ENCODE measurements at places on chromosomes 5 and 9.

DNA sequence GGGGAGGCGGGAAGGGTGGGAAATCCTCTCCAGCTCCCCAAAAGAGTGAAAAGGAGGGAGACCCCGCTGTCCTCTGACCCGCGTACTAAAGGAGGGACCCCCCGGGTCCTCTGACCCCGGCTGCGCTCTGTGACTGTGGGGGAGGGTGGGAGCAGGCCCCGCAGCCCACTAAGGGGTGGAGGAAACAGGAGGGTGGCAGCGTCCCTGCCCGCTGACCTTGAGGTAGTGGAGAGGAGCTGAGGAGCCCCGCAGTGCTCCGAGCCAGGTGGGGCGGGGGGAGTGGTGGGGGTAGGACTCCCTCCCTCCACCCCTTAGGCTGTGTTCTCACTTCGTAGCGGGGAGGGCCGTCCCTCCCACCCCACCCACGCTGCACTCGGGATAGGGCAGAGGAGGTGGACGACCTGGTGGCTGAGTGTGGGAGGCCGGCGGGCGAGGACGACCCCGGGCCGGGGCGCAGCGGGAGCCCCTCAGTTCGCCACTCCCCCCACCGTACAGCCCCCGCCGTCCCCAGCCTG lies 449 bp upstream of the ADCY2 start:
- no peak for DNase-seq

- peak; percentile 96 for DNase-seq
These were observed 5.7 kb downstream of the TMC1 start for GRCh38 chr9:72526901-72527800.

DNA sequence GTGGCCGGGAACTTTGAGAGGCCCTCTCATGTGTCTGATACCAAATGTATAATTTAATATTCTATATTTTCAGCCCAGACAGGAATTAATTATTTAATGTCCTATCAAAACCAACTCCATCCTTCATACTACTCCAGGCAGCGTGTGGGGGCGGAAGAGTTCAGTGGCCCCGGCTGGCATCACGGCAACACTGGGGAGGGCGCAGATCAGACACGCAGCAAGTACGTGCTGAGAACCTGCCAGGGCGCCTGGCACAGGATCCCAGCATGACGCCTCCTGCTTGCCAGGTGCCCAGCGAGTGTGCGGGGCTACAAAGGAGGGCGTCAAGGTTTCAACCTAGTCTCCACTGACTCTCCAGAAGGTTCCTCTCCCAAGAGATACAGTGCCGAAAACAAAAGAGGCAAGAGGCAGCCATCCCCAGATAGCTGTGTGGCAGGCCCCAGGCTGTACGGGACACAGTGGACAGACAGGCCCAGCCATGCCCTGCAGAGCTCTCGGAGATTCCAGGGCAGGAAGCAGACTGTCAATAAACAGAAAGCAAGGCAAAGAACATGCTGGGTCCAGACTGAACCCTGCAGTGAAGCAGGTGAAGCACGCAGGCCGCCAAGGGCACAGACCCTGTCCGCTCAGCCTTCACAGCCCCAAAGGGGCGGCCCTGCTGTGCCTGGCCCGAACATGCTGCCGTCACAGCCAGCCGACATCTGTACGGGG lies 110.3 kb downstream of the VAV2 start:
- DNase-seq = no peak

DNA sequence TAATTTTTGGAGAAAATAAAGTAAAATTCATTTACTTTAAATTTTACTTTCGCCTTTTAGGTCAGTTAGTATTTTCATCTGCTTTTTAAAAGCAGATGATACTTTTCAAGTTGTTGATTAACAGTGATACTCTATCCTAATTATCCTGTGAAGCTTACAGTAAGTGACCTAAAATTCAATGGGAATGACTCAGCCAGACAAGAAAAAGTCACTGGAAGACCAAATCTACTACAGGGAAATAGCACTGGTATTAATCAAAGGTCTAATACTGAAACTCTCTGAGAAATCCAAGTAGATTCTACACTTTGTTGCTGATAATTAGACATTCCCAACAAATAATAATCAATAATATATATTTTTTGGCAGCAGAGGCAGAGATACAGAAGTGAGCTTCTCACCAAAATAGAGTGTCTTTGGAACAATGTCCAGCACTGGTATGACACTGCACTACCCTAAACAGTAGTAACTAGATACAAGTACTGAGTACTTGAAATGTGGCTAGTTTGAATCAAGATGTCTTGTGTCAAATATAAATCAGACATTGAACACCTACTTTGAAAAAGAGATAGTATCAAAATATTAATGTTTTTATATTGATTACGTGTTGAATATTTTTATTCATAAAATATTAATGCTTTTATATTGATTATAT lies 22.8 kb upstream of the ELL2 start:
- DNase-seq = peak; percentile 62

DNA sequence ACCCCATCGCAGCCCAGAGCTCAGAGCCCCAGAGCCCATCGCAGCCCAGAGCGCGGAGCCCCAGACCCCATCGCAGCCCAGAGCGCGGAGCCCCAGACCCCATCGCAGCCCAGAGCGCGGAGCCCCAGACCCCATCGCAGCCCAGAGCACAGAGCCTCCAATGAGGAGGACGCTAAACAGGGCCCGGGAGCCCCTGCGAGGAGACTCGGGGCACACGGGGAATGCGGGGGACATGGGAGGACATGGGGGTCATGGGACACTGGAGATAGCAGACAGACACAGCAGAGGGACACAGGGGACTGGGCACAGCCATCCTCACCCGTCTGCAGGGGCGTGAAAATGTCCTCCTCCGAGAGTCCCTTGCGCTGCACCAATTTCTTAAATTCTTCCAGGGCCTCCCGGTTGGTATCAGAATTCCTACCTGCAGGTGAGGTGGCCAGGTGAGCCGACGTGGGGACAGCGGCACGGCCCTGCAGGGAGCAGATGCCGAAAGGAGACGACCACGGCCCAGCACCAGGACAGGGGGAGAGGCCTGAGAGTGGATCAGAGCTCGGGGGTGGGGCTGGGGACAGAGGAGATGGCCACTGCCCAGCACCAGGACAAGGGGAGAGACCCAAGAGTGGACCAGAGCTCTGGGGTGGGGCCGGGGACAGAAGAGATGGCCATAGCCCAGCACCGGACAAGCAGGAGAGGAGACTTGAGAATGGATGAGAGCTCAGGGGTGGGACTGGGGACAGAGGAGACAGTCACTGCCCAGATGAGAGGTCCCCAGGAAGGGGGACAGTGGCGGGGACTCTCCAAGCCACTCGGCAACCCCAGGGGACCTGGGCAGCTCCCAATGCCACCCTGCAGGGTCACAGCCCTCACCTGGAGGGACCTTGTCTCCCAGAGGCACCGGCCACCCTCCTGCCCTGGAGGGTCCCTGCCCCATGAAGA lies 2.8 kb downstream of the OBP2B start:
- DNase-seq = no peak

DNA sequence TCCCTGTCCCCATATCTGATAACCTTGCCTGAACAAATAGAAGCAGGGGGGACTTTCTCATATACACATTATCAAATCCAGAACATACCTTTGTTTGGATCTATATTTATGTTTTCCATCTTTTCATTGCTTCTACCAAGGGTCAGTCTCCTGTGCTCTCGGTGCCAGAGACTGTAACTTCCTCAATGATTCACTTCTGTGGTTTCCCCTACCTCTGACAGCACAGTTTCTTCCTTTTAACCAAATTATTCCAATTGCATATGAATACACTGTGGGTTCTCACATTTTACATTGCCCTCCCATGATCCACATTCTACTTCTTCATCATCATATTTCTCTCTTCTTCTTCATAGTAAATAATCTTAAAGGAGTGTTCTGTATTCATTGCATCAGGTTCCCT lies 32.2 kb downstream of the NMUR2 start:
- no peak for DNase-seq

GRCh38 chr5:9686216-9686615 lies 56.1 kb upstream of the TAS2R1 start:
- DNase-seq = peak; percentile 87

GRCh38 chr9:93031629-93032430 lies 26.7 kb upstream of the SUSD3 start:
- DNase-seq = no peak

GRCh38 chr9:22103685-22104575 lies 94.8 kb upstream of the CDKN2B start:
- DNase-seq = peak; percentile 94

DNA sequence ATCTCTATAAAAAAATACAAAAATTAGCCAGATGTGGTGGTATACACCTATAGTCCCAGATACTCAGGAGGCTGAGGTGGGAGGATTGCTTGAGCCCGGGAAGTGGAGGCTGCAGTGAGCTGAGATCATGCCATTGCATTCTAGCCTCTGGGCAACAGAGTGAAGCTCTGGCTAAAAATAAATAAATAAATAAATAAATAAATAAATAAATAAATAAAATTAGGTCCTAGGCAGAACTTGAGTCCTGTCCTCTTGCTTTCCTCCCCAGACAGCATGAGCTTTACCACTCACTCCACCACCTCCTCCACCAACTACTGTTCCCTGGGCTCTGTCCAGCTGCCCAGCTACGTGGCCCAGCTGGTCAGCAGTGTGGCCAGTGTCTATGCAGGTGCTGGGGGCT lies 31.6 kb upstream of the SPZ1 start:
- DNase-seq = no peak

GRCh38 chr9:136965771-136966484 lies 11.4 kb upstream of the PTGDS start:
- no peak for DNase-seq

DNA sequence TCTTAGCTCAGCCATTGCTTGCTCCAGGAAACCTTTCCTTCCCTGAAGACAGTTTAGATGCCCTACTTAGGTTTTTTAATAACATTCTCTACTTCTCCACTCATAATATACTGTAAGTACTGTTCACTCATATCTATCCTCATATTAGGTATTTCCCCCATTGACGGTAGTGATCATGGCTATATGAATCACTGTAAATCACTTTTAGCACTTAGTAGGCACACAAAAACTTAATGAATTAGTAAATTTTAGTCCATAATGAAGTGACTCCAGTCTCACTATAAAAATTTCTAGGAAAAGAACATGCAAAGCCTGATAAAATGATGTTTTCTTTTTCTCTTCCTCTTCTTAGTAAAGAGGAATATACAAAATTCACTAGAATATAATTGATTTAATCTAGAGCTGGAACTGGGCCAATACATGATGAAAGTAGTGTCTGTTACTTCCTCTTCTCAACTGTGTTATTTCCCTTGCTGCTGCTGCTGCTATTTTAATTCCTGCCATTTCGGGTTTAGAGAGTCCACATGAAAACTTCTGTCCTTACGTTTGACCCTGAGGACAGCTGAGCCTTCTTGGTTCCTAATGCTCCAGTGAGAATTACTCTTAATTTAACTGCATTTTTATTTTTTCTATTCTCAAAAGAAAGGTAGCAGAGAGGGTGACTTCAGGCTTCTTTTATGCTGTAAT lies 73.5 kb downstream of the LNPEP start:
- peak; percentile 60 for DNase-seq

DNA sequence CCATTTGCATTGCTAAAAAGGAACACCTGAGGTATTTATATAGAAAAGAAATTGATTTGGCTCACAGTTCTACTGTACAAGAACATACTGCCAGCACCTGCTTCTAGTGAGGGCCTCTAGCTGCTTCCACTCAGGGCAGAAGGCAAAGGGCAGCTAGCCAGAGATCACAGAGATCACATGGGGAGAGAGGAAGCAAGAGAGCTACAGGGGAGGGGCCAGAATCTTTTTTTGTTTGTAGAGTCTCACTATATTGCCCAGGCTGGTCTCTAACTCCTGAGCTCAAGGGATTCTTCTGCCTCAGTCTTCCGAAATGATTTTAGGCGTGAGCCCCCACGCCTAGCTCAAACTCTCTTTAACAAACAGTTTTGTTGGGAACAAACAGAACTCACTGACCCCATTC lies 6.1 kb downstream of the SLCO4C1 start:
- no peak for DNase-seq

- DNase-seq = no peak
These were observed 55.2 kb upstream of the FYB1 start for GRCh38 chr5:39274398-39275085.

- no peak for DNase-seq
These were observed 1.2 kb downstream of the ENTREP1 start for GRCh38 chr9:69326261-69326660.

GRCh38 chr9:4831119-4831518 lies 38.4 kb downstream of the RCL1 start:
- no peak for DNase-seq

DNA sequence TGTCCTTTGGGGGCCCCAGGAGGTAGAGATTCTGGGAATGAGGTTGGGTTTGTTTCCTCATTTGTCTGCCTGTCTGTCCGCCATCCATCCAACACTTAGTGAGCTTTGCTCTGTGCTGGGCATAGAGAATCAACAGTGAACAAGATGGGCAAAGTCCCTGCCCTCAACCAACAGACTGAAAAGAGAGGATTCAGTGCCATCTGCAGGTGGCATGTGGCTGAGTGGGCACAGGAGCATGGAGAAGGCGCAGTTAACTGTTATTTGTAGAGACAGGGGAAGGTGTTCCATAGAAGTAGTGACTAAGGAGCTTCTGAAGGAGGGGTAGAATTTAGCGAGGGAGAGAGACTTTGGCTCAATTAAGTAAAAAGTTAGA lies 23.1 kb downstream of the POLR1E start:
- DNase-seq = no peak

- no peak for DNase-seq
These were observed 1.9 kb upstream of the QRFP start for GRCh38 chr9:130898552-130898852.

Data from iris pigment epithelial cell (primary cell).